Renal cortical epithelial cell (primary cell): ENCODE measurements at places on chromosomes 12 and 14. TPM values are rescaled to one million over a fixed set of nuclear protein-coding genes. Genes with fewer than 3 reads are reported as not detected.

Gene C1R
- 4.2 and 82.9 TPM in 2 replicates for total RNA-seq

Gene KLRB1
- total RNA-seq, result not detected in 2 replicates

Gene LBHD2
- total RNA-seq, result not detected in 2 replicates

Gene CCDC175
- total RNA-seq, result not detected in 2 replicates

Gene LALBA
- not detected in 2 replicates for total RNA-seq

Gene KERA
- not detected in 2 replicates for total RNA-seq

Gene PRH1
- 5.9 and 14.8 TPM in 2 replicates for total RNA-seq

Gene GDF11
- total RNA-seq, result 1.9 and 7.7 TPM in 2 replicates

Gene CAPZA3
- total RNA-seq, result not detected in 2 replicates
